Chondrocyte (in vitro differentiated cells): ENCODE measurements at places on chromosomes 6 and 20. TPM values are rescaled to one million over a fixed set of nuclear protein-coding genes. Genes with fewer than 3 reads are reported as not detected.

Gene CLDN20
- total RNA-seq: not detected in 3 replicates

DNA sequence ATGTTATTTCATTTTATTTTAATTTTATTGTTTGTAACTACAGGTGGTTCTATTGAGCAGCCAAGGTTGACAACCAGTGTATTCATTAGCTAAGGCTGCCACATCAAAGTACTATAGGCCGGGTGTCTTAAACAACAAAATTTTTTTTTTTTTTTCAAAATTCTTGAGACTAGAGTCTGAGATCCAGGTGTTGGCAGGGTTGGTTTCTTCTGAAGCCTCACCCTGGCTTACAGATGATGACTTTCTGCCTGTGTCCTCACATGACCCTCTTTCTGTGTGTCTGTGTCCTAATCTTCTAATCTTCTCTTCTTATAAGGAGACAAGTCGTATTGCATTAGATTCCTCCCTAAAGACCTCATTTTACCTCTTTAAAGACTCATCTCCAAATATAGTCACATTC lies 208.4 kb downstream of the MANEA start:
- no peak for DNase-seq
- no peaks in the 10 kb centered on the region for H3K4me1 ChIP-seq
- no peaks in the 10 kb centered on the region for H3K36me3 ChIP-seq
- H3K4me3 ChIP-seq: no peak overlapping the region

GRCh38 chr6:157099912-157100593 lies 223.3 kb downstream of the TMEM242 start:
- DNase-seq: no peak
- H3K27me3 ChIP-seq: no peaks in the 10 kb centered on the region
- H3K36me3 ChIP-seq: peaks cover 3% of the 10 kb centered on the region
- H3K27ac ChIP-seq: no peak overlapping the region

Gene HNF4A
- not detected in 3 replicates for total RNA-seq

- DNase-seq: no peak
- H3K27ac ChIP-seq: no peak overlapping the region
- H3K4me3 ChIP-seq: no peak overlapping the region
- peaks cover 61% of the 10 kb centered on the region for H3K4me1 ChIP-seq
- H3K36me3 ChIP-seq: no peaks in the 10 kb centered on the region
- H3K27me3 ChIP-seq: no peaks in the 10 kb centered on the region
These were observed 192.6 kb upstream of the CITED2 start for GRCh38 chr6:139567095-139567494.

Gene TP53TG5
- not detected in 3 replicates for total RNA-seq

Gene SPATA2
- total RNA-seq: 5.6 to 6.5 TPM (median 5.9 TPM) in 3 replicates

DNA sequence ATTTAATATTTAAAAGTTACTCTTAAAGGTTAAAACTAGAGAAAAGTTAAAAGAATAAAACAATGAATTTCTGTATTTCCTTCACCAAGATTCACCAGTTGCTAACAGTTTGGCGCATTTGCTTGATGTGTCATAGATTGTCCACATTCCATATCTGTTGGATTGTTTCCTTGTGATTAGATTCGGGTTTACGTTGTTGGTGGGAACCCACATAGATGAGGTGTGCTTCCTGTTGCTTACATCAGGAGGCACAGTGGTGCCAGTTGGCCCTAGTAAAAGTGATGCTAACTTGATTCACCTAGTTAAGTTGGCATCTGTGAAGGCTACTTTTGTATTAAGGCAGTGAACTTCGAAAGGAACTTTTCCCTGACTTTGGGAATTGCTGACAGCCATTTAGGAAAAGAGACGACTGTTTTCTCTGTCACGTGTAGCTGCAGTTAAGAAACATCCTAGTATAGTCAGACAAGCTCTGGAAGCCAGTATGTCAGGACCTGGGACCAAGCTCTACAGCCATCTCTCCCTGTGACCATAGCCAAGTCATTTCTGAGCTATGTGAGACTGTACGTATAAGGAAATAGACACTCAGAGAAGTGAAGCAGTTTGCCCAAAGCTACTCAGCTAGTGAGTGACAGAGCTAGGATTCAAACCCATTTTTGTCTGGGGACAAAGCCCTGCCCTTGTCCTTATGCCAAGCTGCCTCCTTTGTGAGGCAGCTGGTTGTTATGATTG lies 49.0 kb downstream of the PPARD start:
- peaks cover 3% of the 10 kb centered on the region for H3K36me3 ChIP-seq
- peaks cover 11% of the 10 kb centered on the region for H3K4me1 ChIP-seq
- no peak for DNase-seq
- no peak overlapping the region for H3K4me3 ChIP-seq

Gene IPCEF1
- total RNA-seq: not detected in 3 replicates

DNA sequence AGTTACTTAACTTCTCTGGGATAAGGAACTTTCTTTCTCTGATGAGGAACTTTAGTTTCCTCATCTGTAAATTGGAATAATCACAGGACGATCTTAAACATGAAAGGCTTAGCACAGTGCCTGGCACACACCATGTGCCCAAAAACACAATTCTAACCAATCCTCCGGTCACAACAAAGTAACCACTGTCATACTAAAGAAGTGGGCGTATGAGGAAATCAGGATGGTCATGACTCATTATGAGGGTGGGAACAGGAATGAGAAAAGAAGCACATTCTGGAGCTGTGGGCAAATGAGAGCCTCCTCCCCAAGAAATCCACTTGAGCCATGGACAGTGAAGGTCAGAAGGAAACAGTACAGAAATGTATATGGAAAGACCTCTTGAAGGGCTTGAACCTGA lies 82.9 kb downstream of the LRFN2 start:
- H3K4me3 ChIP-seq: no peak overlapping the region
- H3K36me3 ChIP-seq: no peaks in the 10 kb centered on the region
- H3K27me3 ChIP-seq: peaks cover 23% of the 10 kb centered on the region
- peaks cover 3% of the 10 kb centered on the region for H3K4me1 ChIP-seq
- no peak for DNase-seq

GRCh38 chr6:130730600-130730999 lies 96.6 kb upstream of the SMLR1 start:
- no peaks in the 10 kb centered on the region for H3K4me1 ChIP-seq
- H3K36me3 ChIP-seq: peaks cover 3% of the 10 kb centered on the region
- H3K27me3 ChIP-seq: peaks cover 1% of the 10 kb centered on the region
- no peak overlapping the region for H3K4me3 ChIP-seq
- no peak for DNase-seq

DNA sequence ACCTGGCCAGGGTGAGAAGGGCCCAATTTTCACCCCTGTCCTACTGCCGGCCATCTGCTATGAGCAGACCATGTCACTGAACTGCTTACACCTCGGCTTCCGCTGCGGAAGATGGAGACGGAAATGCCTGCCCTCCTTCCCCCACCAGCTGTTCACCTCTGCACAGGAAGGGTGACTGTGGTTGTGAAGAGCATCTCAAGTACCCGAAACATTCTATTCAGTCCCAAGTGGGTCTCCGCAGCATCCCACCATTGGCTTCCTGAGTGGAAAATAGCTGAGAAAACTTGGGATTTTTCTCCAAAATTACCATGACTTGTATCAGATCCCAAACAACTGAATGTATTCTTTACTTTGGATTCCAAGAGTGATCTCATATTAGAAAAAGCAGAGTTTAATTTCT lies 16.1 kb downstream of the DOK5 start:
- no peaks in the 10 kb centered on the region for H3K4me1 ChIP-seq
- no peak overlapping the region for H3K27ac ChIP-seq
- H3K36me3 ChIP-seq: no peaks in the 10 kb centered on the region
- no peak for DNase-seq
- no peak overlapping the region for H3K4me3 ChIP-seq

DNA sequence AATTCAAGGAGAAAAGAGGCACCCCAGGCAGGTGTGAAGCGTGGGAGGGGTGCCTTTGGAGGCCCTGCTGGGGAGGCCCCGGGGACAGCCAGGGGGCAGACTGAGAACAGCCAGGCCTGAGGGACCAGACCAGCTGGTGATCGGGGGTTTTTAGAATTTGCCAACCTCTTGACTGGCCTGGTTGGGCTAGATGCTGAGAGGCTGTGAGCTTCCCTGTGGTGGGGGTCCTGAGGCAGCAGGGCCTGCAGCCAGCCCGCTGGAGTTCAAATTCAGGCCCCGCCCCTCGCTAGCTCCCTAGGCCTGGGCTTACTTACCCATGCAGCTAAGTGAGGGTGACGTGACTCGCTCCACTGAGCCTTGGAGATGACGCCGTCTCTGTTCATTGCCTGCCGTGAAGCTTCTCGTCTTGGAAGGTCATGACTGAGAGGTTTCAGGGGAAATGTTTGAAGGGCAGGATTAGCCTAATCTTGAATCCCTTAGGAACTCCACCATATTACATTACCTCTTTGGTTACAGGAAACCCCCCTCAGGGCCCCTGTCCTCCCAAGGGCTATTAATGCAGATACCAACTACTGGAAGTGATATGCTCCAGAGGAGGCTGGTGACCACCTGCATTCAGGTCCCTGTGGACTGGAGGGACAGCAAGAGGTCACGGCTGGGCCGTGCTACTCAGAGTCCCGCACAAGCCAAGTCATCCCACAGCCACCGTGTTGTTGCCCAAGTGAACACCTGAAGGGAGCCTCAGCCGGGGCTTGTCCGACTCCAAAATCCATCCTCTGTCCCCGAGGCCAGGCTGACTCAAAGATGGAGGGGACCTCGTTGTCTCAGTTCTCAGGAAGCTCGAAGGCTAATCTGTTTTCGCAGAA lies 73.9 kb upstream of the DUSP22 start:
- H3K27me3 ChIP-seq: no peaks in the 10 kb centered on the region
- no peak overlapping the region for H3K27ac ChIP-seq
- H3K36me3 ChIP-seq: no peaks in the 10 kb centered on the region
- no peak for DNase-seq
- peaks cover 13% of the 10 kb centered on the region for H3K4me1 ChIP-seq
- H3K4me3 ChIP-seq: no peak overlapping the region

DNA sequence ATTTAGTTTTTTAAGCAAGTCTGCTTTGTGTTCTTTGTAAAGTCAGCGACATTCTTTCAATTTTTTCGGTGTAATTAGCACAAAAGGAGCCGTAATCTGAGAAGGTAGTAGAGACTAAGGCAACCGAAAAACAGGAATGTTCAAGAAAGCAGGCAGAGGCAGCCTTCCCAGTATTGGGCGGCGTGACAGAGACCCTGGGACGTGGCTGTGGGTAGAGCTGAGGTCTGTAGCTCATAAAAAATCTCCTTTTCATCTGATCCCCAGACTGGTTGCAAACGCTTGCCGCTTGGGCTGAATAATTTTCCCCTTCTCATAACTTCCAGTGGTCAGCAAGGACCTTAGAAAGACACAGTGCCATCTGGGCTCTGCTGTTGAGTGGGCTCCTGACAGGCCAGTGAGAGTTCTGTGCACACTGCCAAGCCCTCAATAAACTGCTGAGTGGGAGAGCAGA lies 30.8 kb downstream of the GNAS start:
- peaks cover 26% of the 10 kb centered on the region for H3K4me1 ChIP-seq
- DNase-seq: no peak
- H3K36me3 ChIP-seq: no peaks in the 10 kb centered on the region

DNA sequence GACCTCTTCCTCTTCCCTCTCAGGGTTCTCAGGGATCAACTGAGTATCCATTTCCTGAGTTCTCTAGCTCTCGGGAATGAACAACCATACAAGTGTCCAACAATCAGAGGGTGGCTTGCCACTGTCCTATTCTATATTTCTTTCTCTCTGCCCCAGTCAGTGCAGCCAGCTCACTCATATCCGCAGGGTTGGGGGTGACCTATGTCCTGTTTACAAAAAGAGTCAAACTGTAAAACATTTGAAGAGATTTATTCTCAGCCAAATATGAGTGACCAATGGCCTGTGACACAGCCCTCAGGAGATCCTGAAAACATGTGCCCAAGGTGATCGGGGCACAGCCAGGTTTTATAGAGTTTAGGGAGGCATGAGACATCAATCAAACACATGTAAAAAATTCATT lies 10.8 kb upstream of the BTN3A2 start:
- peaks cover 6% of the 10 kb centered on the region for H3K4me1 ChIP-seq
- H3K4me3 ChIP-seq: no peak overlapping the region
- H3K27me3 ChIP-seq: no peaks in the 10 kb centered on the region
- no peak overlapping the region for H3K27ac ChIP-seq
- H3K36me3 ChIP-seq: no peaks in the 10 kb centered on the region

DNA sequence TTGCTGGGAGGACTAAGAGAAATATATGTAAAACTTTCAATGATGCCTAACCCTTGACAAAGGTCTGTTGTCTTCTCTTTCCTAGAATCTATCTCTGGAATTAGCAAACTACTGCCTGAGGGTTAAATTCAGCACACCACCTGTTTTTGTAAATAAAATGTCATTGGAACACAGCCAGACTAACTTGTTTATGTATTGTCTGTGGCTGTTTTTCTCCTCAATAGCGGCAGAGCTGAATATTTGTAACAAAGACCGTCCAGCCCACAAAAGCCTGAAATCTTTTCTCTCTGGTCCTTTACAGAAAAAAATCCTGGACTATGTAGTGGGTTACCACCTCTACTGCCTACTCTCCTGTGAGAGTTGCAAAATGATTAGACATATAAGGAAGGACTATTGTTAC lies 33.3 kb upstream of the SYNDIG1 start:
- no peak for DNase-seq
- no peak overlapping the region for H3K27ac ChIP-seq
- H3K4me1 ChIP-seq: peaks cover 5% of the 10 kb centered on the region
- peaks cover 17% of the 10 kb centered on the region for H3K27me3 ChIP-seq

Gene KCNK16
- total RNA-seq: not detected in 3 replicates

GRCh38 chr6:62367601-62368000 lies 81.6 kb upstream of the KHDRBS2 start:
- no peak overlapping the region for H3K27ac ChIP-seq
- no peaks in the 10 kb centered on the region for H3K27me3 ChIP-seq
- DNase-seq: no peak
- no peak overlapping the region for H3K4me3 ChIP-seq

DNA sequence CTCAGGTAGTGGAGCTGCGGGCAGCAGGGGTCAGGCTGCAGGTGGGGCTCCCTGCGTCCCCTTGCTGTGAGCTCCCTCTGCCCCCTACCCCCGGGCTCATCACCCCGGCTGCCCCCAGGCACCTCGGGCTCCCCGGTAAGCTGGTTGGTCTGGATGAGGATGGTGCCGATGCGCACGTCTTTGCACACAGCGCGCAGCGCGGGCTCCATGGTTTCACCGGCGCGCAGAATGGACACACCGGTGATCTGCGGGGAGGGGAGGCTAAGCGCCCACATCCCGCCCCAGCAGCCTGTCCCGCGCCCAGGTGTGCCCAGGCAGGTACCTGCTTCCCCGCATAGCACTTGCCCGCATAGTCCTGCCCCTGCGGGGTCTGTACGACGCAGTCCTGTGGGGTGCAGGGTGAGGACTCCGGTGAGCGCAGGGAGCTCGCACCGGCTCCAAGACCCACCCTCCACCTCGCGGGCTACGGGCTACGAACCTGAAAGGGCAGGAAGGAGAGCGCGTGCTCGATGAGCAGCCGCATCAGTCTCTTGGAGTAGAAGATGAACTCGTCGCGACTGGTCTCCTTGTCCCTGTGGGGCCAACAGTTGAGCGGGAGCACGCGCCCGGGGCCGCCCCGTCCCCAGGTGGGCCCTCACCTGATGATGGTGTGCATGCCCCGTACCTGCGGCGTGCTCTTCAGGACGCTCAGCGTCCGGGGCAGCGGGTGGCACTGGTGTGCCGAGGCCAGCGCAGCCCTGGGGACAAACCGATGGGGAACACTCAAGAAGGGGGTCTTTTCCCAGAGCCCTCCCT lies 15.5 kb downstream of the UCKL1 start:
- peaks cover 5% of the 10 kb centered on the region for H3K36me3 ChIP-seq
- H3K27me3 ChIP-seq: no peaks in the 10 kb centered on the region
- H3K27ac ChIP-seq: no peak overlapping the region
- no peaks in the 10 kb centered on the region for H3K4me1 ChIP-seq
- DNase-seq: peak; percentile 93

Gene HIVEP2
- 11.7 to 18.2 TPM (median 13.9 TPM) in 3 replicates for total RNA-seq

Gene PTGIS
- 88.7 to 165 TPM (median 91.5 TPM) in 3 replicates for total RNA-seq
